ENCODE measurements at places on chromosomes 7 and 10.

GRCh38 chr10:98489561-98490481, 43.1 kb upstream of the HPS1 start:
- no peak for DNase-seq

DNA sequence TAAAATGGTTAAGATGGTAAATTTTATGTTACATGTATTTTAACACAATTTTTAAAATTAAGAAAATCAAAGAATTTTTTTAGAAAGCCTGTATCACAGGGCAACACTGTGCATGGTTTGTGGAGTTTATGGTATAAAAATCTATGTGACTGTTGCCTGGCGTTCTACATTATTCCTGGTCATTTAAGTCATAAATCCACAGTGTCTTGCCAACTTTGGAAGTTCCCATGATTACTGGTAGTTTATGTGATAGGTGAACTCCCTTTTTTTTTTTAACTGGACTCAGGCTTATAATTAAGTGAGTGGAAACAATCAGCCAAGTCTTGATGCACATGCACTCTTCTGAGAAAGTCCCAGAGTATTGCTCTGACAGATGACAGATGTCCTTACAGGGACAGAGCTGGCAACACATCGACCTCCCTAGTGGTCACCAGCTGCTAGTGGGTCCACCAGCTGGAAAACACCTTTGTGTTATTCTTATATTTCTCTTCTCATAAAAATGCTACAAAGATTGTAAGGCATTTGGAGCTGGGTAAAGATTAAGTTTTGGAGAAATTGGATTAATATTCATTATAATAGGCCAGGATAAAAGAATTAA, 8.8 kb upstream of the STN1 start:
- no peak for DNase-seq

DNA sequence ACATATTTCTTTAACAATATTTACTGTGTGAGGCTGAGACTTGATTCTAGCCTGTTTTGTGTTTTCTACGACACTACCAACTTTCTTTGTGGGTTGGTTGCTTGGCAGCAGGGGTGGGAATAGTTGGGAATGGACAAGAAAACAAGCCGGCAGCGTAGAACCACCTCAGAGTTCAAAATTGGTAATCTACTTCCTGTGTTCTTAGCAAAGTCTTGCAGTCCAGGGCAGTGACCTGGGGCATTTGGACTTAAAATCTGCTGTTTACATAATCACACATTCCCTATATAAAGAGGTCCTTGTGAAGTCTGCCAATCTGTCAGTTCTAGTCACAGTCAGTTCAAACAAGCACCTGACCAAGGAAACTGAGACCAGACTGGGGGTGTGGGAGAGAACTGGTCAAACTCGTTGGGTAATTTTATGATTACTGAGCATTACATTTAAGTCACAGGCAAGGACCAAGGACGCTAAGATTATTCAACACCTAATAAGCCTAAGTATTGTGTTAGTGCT, 167.9 kb downstream of the CPEB3 start:
- DNase-seq, result no peak

- DNase-seq, result no peak
Observed at GRCh38 chr10:116162851-116163250, 110.2 kb downstream of the GFRA1 start.

GRCh38 chr7:69360913-69361312, 237.4 kb upstream of the AUTS2 start:
- DNase-seq, result no peak

GRCh38 chr7:100486753-100487446, 3.2 kb downstream of the NYAP1 start:
- no peak for DNase-seq

GRCh38 chr7:158975526-158976467, 119.4 kb downstream of the DYNC2I1 start:
- DNase-seq, result no peak

- DNase-seq, result no peak
Observed at GRCh38 chr10:36608251-36608650, 517.1 kb upstream of the ANKRD30A start.

- DNase-seq, result no peak
Observed at GRCh38 chr7:106568002-106568679, 92.8 kb downstream of the CCDC71L start.

DNA sequence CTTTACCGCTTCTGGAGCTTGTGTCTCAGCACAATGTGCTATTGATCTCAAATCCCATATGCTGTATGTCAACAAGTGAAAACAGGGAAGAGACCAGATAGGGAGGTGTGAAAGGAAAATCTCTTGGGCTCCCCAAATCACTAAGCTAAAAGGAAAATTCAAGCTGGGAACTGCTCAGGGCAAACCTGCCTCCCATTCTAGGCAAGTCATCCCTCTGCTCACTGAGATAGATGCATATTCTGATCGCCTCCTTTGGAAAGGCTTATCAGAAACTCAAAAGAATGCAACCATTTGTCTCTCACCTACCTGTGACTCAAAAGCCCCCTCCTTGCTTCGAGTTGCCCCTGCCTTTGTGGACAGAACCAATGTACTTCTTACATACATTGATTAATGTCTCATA, 161.1 kb upstream of the LYZL1 start:
- DNase-seq, result no peak

DNA sequence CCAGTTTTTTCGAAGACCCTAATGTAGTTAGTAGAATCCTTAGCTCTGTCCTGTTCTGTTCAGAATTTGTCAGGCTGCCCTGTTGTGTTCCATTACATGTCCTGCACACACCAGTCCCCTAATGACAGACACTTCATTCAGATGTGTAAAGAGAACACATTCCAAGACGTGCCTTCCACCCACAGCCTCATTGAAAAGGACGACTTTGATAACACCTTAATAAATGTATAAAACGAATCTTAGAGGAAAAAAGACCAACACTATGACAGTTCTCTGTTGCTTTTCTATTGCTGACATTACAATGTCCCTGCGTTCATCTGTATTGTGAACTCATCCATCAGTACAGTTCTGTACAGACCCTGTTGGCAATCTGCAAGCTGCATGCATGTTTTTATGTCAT, 3.5 kb downstream of the LRRTM3 start:
- no peak for DNase-seq

DNA sequence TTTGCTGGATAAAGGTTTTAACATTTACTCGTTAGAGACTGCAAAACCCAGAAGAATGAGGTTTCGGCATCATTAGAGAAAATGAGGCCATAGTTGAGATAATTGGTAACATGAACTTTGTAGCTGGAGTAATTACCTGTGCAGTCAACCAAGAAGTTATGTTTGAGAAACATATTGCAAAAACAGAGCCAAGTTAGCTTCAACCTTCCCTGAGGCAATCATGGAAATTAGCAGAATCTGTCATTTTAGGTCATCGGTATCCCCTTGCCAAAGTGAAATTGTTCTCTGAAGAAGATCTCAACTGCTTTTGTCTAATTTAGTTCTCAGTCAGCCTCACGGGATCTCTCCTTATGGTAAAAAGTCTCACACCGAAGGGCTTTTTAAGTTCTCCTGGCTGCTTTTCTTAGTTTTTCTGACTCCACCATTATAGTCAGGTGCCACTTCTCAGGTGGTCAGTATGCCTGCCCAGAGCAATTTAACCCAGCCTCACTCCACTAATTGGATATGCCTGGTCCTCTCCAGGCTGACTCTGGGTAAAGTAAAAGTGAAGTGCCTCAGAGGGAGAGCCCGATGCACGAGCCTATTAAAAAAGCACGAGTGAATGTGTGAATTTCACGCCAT, 52.5 kb downstream of the NRCAM start:
- no peak for DNase-seq

- no peak for DNase-seq
Observed at GRCh38 chr10:132722394-132723329, 63.3 kb downstream of the NKX6-2 start.

GRCh38 chr7:27587429-27587828, 75.3 kb downstream of the HIBADH start:
- no peak for DNase-seq

GRCh38 chr7:154541606-154542005, 461.3 kb downstream of the PAXIP1 start:
- DNase-seq, result no peak
